ENCODE measurements at places on chromosomes 4 and X. TPM values are rescaled to one million over a fixed set of nuclear protein-coding genes. Genes with fewer than 3 reads are reported as not detected.

- H3K4me1 ChIP-seq, result no peaks in the 10 kb centered on the region
- H3K4me3 ChIP-seq, result no peak overlapping the region
- DNase-seq, result no peak
- H3K27me3 ChIP-seq, result no peaks in the 10 kb centered on the region
Observed at GRCh38 chr4:45317276-45317675, 590.9 kb upstream of the GNPDA2 start.

- H3K36me3 ChIP-seq, result no peaks in the 10 kb centered on the region
- H3K4me3 ChIP-seq, result no peak overlapping the region
- H3K27me3 ChIP-seq, result no peaks in the 10 kb centered on the region
- no peak for DNase-seq
- no peaks in the 10 kb centered on the region for H3K4me1 ChIP-seq
Observed at GRCh38 chr4:2617955-2618354, 81.5 kb downstream of the FAM193A start.

DNA sequence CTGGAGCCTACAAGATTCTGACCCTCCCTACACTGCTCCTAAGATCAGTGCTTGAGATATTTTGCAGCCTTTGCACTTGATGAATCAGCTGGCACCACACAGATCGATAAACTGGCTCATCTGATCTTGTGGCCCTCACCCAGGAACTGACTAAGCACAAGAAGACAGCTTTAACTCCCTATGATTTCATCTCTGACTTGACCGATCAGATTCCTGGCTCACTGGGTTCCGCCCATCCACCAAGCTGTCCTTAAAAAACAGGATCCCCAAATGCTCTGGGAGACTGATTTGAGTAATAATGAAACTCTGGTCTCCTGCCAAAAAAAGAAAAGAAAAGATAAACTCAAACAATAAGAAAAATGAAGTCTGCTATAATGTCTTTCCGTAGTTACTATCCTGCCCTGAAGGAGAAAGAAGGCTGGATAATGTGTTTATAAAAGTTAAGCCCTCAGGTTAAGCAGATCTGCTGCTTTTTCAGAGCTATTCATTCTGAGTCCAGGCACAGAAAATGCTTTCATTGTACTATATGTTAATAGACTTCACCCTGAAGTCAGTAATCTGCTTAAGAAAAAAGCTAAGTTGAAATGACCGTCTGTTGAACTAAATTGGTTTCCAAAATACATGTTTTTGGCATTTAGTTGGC is 795.2 kb downstream of the TRIML1 start:
- no peak overlapping the region for H3K27ac ChIP-seq
- H3K4me3 ChIP-seq, result no peak overlapping the region
- DNase-seq, result no peak
- no peaks in the 10 kb centered on the region for H3K36me3 ChIP-seq
- H3K4me1 ChIP-seq, result no peaks in the 10 kb centered on the region

The FGF5 gene
- not detected for total RNA-seq
